Activated naive CD4-positive, alpha-beta T cell treated with anti-CD3 and anti-CD28 coated beads, Interleukin-2, amount 50 U/mL, for 16 hours (primary cell): ENCODE measurements at places on chromosomes 6 and 20.

GRCh38 chr6:28312939-28313338, 23.0 kb downstream of the ZSCAN31 start:
- no peak for DNase-seq

DNA sequence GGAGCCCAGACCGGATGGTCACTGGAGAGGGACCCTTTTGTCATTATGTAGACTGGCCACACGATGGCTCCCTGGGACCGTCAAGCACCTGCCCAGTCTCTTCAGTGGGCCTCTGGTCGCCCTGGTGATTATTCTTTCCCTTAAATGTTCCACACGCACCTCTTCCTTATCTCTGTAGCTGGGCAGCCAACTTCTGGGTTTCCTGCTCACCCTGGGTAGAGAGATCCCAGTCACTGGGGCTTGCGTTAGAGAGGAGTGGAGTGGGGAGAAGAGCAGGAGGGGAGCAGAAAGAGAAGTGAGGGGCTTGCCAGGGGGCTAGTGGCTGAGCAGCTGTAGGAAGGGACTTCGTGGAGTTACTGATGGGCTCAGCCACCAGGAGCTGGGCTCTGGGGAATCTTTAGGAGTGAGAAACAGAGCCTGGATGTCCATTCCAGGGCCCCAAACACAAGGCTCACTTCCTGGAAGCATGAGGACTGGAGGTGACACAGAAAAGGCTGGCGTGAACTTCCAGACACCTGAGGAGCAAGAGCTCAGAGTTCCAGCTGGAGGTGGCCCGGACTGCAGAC, 150.1 kb downstream of the DHX35 start:
- no peak for DNase-seq

GRCh38 chr6:158524311-158524710, 35.6 kb upstream of the TMEM181 start:
- DNase-seq: no peak

DNA sequence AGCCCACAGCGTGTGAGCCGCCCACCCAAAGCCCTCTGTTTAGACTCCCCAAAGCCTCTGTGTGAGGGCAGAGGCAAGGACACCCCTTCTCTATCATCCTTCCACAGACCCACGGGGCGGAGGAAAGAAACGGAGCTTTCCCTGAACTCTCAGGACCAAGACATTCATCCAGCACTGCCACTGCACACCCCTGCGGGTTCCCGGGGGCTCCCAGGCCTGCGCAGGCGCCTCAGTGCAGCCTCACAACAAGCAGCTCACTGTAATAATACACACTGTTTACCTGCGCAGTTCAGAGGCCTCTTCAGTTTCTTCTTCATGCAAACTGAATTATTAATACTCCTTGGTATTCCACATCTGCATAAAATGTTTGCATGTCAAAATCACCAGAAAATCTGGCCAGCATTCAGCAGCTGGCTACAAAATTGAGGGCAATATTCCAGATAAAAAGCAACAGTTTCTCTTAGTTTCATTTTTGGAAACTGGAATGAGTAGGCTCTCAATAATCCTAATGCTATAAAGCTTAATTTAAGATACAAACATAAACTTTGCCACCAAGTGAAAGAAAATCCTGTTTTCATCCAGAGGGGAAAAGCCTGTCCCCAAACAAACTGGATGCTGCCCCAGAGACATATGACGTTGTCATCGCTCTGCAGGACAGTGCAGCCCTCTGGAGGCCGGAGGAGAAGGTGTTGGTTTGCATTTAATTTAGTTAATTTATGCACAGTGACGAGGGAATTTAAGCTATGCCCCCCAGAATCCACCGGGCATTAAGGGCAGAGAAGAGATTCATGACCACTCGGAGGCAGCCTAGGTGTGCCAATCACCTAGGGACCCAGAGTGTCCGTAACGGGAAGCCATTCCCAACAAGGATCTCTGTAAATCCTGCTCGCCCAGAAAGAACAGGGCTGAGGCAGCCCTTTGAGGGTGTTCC, 45.3 kb downstream of the NINL start:
- no peak for DNase-seq

DNA sequence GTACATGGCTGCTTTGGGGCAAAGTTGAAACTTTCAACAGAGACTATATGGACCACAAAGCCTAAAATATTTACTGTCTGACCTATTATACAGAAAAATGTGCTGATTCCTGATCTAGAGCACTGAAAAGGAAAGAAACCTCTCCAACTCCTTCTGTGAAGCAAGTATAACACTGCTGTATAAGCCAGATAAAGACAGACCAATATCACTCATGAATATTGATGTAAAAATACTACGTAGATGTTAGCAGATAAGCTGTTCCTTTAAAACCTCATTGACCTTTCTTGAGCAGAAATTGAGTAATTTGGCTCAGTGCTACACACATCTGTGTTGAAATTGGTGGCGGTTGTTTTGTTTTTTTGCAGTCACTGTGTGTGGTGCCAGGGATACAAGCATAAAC, 69.9 kb upstream of the HDAC2 start:
- no peak for DNase-seq

DNA sequence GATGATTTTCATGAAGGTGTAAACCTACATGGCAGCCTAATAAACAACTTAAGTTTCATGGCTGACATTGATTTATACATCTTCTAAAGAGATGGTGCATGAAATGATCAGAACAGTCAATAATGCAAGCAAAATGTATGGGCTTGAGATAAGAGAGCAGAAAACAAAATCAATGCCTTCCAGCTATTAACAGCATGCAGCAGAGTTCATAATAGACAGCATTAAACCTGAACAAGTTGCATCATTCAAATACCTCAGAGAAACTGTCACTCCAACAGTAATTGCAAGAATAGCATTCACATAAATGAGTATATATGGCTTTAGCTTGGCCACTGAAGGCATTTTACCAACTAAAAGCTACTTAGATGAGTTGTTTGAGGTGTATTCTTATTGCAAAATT, 319.6 kb upstream of the ARID1B start:
- DNase-seq: no peak

DNA sequence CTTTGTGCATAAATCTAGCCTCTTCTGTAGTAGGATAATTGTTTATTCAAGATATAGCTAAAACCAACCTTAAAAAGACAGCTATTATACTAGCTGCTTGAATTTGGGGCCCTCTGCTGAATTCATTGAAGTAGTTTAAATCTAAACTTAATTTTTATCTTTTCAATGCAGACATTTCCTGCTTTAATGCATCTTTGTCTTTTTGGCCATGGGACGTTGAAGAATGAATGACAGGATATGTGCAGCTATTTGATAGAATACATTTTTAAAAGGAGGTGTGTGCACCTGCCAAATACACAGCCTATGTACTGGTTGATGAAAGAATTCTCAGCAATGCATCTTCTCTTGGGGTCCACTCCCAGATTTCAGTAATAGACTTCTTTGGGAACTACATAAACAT, 524.9 kb downstream of the PHF3 start:
- no peak for DNase-seq

DNA sequence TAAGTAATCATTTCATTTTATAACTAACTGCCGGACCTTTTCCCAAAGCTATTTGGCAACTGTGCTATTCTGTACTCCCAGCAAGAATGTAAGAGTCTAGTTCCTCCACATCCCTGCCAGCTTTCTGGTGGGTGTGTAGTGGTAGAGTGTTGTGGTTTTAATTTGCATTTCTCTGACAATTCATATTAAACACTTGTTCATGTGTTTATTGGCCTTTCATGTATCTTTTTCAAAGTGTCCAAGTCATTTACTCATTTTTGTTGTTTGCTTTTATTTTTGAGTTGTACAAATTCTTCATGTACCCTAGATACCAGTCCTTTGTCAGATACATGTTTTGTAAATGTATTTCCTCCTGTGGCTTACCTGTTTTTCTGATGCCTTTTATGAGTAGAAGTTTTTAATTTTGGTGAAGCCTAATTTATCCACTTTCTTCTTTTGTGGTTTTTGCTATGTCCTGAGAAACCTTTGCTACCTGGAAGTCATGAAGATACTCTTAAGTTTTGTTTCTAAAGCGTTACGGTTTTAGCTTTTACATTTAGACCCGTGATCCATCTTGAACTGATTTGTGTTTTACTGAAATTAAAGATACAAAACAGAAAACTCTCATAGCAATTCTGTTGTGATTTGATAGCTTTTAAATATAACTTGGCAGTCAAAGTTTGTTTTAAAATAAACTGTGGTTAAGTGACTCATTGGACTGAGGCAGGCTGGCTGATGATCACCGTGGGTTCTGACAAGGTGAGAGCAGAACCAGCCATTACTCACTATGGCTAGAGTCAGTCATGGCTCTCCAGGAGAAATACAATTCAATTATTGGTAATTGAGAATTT, 8.0 kb downstream of the MYLIP start:
- DNase-seq: peak; percentile 52

GRCh38 chr6:162140251-162140852, 587.2 kb downstream of the PRKN start:
- DNase-seq: no peak

- no peak for DNase-seq
Observed at GRCh38 chr6:99187429-99187828, 162.0 kb downstream of the FAXC start.

DNA sequence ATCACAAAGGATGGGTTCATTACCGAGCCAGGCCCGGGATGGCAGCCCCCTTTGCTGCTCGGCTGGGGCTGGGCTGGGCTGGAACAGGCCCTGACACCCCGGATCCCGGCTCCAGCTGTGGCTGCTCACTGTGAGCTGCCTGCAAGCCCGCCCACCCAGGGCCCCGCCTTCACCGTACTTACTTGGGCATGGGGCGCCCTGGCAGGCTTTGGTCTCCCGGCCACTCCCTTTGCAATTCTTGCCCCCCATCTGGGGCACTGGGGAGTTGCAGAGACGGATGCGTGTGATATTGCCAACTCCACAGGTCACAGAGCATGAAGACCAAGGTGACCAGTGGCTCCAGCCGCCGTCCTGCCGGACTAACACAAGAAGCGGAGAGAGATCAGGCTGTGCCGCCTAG, 16.7 kb downstream of the THBS2 start:
- DNase-seq: no peak

- no peak for DNase-seq
Observed at GRCh38 chr6:42095776-42096541, 45.6 kb downstream of the TAF8 start.

GRCh38 chr20:36311141-36311853, 5.2 kb downstream of the DLGAP4 start:
- no peak for DNase-seq

DNA sequence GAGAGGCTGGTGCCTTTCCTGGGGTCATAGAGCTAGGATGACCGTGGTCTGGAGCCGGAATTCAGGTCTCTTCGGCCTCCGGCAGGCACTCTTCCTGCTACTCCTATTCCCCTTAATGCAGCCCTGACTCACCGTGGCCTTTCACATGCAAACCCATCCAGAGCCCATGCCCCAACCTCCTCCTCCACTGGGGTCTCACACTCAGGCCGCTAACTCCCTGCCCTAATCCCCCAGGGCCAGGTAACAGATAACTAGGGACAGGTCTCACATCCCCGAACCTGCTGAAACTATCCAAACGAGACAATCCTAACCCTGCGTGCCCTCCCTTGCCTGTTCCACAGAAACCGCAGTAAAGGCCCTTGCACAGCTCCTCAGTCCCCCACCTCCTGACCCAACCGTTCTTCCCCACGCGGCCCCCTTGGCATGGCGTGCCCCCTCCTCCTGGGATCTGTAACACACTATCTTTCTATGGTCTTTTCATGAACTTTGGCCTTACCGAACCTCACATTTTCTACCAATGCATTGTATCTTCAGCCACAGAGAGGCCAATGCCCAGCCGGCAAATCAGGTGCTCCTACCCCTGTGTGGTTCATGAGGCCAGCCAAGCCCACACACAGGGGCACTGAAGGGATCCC, 245.4 kb upstream of the EXOC2 start:
- no peak for DNase-seq

DNA sequence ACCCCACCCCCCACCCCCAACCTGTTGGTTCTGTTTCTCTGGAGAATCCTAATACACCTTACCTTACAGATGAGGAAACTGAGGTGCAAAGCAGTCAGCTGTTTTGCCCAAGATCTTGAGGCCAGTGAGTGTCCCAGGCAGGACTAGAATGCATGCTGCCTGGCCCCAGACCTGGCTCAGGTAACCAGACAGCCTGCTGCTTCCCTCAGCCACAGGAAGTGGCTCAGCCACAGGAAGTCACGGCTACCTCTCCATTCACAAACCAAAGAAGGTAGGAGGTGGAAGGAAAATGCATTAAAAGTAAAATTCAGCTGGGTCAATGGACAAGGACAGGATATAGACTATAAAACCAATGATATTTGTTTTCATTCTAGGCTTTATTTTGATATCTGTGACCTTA, 517.6 kb downstream of the CD83 start:
- DNase-seq: no peak

DNA sequence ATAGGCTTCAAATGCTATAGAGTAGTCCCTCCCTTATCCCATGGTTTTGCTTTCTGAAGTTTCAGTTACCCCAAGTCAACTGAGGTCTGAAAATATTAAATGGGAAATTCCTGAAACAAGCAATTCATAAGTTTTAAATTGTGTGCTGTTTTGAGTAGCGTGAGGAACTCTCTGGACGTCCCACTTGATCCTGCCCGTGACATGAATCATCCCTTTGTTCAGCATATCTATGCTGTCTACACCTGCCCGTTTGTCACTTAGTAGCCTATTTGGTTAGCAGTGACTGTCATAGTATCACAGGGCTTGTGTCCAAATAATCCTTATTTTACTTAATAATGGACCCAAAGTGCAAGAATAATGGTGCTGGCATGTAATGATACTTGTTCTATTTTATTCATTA, 5.0 kb downstream of the PCMT1 start:
- no peak for DNase-seq

DNA sequence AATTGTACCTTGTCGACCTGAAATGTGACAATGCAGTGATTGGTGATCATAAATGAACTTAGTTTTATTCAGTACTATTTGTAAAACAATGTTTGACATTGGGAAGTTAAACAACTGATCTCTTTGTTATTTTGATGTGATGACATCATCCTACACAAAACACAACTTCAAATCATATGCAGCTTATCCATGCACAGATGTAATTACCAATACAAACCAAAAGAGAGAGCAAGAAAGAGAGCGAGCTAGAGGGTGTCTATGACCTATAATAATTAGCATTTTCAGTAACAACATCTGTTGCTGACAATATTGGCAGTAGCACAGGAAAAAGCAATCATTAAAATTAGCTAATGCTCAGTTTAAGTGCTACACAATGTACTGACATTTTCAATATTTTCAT, 320.9 kb downstream of the UTRN start:
- DNase-seq: no peak

DNA sequence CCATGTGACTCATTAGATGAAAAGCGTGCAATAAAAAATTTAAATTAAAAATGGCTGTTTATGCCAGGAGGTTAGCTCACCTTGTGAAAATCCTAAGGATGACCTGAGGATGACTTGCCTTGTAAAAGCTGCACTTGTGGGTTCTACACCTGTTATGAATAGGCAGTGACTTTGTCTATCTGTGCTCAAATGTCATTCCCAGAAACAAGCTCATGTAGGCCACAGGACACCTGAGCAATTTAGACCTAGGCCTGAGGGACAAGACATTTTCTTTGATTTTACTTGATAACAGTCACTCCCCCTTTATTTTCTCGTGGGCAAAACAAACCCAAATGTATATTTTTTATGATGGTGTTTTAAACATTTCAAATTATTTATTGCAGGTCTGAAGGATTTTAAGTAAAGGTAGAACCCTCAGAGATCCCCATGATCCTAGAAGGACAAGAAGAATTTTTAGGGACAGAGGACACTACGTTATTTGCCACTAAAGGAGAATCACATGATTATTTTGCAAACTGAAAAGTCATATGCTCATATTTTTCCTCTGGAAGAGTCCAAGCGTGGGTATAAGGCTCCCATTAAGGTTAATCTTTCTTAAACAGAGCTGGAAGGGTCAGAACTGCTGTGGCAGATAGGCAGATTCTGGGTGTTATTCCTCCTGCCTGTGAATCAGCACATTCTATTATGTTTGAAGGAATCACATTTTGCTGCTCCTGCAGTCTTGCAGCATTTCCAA, 277.5 kb upstream of the MAN1A1 start:
- no peak for DNase-seq
